Iris pigment epithelial cell (primary cell): ENCODE measurements at places on chromosomes 7 and 10.

- no peak for DNase-seq
Measured at GRCh38 chr7:12905671-12906070, 218.2 kb downstream of the ARL4A start.

GRCh38 chr7:3721422-3721821 lies 420.4 kb downstream of the SDK1 start:
- no peak for DNase-seq

- DNase-seq: peak; percentile 86
Measured at GRCh38 chr7:35697414-35698175, 2.7 kb upstream of the HERPUD2 start.

DNA sequence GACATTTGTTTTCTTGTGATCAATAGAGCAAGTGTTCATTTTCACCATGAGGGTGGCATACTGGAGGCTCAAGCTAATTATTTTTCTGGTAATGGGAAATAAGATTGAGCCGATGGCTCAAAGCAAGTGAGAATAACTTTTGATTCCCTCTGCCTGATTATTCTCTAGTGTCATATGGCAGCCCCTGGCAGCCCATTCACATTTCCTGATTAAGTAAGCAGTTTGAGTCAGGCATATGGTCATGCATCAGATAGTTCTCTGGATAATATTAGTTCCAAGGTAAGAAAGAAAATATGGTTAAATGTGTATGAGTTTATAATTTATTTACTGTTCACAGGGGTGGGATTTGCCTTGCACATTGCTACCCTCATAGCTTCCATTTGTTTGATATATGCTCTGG lies 109.2 kb downstream of the DYNC1I1 start:
- no peak for DNase-seq

- DNase-seq: no peak
Measured at GRCh38 chr10:3065622-3066021, 1.7 kb upstream of the PFKP start.

DNA sequence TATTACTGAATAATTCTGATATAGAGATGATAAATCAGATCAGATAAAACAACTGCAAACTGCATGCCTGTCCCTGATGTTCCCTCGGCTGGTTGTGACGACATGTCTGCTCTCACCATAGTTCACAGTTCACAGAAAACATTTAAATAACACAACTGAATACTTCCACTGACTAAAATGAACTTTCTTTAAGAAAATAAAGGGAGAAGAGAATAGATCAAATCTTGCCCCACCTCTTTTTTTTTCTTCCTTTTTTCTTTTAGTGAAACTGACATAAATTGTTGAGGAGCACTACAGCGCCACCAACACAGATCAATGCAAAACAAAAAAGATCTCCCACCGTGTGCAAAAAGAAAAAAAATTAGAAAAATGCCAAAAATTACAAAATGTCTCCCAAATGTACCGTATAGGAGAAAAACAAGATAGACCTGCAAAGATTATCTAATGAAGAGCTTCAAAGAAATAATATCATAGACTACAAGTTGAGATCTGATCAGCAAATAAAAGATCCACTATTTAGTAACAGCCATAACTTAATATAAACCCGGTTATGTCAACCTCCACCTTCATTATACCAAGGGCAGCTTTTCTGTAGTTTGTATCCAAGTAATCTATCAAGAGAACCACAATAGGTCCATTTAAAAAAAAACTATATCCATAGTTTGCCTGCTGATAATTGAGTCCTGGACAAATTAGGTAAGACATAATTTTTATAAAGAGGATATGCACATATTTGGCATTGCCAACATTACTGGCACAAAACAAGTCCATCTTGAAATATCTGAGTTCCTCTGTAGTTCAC lies 30.7 kb upstream of the EPC1 start:
- DNase-seq: peak; percentile 58

GRCh38 chr7:158373476-158374133 lies 214.0 kb downstream of the PTPRN2 start:
- no peak for DNase-seq

DNA sequence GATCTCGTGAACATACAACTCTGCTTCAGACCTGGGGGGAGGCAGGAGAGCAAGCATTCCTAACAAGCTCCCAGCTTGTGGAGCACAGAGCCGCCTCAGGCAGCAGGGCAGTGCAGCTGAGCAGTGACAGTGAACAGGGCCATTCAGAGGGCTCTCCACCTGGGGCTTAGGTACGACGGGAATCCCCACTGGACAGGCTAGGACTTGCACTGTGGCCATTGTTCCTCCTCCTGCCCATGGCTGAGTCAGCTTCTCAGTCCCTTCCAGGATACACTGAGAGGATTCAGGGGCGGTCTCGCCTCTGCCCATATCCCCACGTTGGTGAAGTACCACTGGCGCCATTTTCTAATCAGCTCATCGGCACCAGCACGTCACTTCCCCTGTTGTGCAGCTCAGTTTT lies 71.1 kb downstream of the FIGNL1 start:
- no peak for DNase-seq

DNA sequence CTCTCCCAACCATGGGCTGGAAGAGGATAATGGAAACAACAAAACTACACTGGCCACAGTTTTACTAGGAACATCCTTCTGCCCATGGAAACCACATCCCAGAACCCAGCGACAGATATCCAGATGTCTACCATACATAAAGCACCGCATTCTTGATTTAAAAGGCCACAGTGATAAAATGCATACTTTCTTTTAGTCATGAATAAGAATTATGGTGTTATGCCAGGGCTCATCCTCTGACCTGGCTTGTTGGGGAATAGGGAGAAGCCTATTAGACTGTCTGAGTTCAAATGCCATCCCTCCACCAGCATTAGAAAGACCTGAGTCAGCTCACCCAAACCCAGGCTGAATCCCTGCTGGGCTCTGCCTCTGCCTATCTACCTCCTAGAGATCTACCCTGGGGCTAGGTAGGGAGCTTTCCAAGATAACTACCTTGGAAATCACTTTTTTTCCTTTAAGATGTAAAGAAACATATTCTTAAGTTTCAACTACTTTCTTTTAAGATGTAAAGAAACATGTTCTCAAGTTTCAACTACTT lies 5.2 kb downstream of the ABCA13 start:
- DNase-seq: no peak

- peak; percentile 27 for DNase-seq
Measured at GRCh38 chr7:151286148-151286547, 37.7 kb upstream of the SMARCD3 start.

- DNase-seq: no peak
Measured at GRCh38 chr7:12401538-12402364, 1.9 kb downstream of the VWDE start.

DNA sequence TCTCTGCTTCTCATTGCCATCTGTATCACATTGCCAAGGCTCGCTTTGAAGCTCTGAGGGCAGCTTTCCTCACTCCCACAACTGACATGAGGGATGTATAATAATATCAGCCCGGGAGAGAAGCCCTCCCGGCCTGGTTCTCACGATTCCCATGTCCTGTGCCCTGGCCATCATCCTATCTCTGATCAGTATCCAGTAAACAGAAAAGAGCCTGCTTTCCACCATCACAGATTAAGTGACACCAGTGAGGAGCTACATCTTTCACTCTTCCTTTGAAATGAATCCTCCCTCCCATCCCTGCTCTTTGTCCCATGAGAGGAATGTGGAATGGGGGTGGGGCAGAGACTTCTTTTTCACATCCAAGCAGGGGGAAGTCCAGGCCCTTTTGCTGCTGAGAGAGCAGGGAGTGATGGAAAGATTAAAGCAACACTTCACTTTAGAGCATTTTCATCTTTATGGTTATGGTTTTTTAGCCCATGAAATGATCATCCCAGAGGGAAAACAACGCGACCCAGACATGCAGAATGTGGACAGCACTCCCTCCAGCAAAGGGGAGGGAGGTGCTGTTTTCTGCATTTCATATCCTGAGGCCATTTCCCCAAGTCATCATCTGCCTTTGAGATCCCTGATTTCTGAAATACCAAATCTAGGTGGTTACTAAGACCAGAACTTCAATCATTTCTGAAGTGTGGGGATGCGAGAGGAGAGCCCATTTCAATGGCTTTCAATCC lies 84.6 kb upstream of the LYZL1 start:
- DNase-seq: no peak

- no peak for DNase-seq
Measured at GRCh38 chr10:79246606-79247275, 100.5 kb upstream of the PPIF start.

GRCh38 chr7:104529567-104529966 lies 201.2 kb downstream of the LHFPL3 start:
- DNase-seq: no peak

GRCh38 chr10:117884093-117884492 lies 162.6 kb downstream of the RAB11FIP2 start:
- DNase-seq: no peak

DNA sequence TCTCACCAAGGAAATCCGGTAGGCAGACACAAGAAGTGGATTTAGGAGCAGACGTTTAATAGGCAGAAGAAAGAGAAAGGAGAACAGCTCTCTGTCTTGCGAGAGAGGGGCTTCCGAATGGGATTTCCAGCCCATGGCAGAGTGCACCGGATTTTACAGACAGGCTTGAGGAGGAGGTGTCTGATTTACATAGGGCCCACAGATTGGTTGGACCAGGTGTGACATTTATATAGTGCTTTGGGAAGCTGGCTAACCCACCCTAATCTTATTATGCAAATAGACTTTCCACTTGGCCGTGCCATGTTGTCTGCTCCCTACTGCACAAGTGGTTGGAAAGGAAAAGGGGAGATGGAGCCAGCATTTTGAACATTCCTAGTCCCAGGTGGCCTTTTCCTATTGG lies 57.8 kb downstream of the ANKMY2 start:
- no peak for DNase-seq

- DNase-seq: no peak
Measured at GRCh38 chr7:108457871-108458270, 1.6 kb upstream of the NRCAM start.

DNA sequence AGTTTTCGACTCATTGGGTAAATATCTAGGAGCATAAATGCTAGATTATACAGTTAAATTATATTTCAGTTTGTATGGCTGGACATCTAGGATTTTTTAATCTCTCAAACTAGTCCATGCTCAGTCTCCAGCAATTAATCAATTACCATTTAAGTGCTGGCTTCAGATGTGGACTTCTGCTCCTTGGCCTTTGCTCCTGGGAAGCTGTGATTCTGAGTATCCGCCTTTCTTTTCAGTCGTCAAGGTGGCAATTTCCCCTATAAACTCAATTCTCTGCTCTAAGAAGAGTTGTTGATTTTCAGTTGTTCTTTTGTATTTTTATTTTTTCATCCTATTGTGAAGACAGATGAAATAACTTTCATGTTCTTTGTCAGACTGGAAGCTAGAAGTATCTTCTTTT lies 23.7 kb downstream of the TFPI2 start:
- no peak for DNase-seq

DNA sequence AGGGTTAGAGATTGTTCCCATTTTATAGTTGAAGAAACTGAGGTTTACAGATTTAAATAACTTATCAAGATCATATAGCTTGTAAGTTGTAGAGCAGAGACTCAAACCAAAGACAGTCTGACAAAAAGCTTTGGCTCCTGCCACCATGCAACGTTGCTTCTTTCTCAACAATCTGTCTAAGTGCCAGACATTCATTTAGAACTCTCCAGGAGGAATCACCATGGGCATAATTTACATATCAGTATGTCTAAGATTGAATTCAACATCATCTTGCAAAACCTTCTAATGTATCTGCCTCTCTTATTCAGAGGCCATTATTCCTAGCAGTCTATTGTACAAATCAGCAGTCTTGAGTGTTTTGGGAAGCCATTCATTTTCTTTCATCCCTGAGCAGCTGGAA lies 163.5 kb upstream of the PLXDC2 start:
- no peak for DNase-seq

- no peak for DNase-seq
Measured at GRCh38 chr10:80518807-80519360, 18.8 kb upstream of the SH2D4B start.

DNA sequence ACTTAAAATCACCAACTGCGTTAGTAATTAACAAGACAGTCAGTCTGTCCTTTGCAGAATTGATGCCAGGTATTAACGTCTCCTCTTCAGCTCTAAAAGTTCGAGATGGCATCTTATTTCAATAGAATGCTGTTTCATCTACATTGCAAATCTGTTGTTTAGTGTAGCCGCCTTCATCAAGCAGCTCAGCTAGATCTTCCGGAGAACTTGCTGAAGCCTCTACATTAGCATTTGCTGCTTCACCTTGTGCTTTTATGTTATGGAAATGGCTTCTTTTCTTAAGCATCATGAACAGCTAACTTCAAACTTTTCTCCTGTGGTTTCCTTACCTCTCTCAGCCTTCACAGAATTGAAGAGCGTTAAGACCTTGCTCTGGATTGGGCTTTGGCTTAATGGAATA lies 95.5 kb upstream of the FAM20C start:
- no peak for DNase-seq

DNA sequence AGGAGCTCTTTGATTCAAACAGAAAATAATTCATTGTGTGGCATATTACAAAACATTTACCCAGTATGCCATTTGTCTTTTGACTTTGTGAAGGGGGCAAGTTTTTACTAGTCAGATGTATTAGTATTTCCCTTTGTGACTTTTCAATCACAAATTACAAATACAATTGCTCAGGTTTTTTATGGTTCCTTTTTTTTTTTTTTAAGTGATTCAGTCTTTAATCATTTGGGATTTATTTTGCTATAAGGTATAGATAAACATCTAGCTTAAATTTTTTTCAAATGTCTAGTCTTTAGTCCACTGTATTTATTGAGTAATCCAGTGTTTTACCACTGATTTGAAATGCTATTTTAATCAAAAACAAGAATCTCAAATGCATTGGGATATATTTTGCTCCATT lies 75.9 kb downstream of the AOAH start:
- DNase-seq: no peak

DNA sequence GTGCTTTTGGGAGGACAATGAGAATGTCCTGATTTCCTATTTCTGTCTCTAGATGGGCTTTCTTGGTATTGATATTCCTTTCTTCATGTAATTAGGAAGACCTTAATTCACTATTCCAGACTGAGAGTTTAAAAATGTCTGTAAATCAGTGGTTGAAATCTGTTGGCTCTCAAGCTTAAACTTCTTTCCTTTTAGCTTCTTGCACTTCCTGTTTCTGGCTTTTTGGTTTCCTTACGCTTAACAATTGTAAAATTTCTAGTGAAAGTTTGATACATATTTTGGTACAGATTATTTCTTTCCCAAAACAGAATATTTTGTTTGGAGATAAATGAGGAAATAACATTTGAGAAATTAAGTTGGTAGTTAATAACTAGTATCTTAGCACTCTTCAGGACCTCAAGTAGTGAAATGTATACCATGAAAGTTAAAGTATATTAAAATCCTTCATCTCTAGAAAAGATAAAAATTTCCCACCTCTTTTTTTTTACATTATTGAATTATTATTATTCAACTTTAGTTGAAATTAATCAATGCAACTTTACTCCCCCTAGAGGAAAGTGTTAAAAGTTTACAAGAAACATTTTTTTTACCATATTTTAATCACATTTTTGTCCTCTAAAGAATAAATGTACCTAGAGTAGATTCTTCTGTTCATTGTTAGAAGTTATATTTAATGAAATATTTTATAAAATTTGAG lies 137.2 kb downstream of the PHTF2 start:
- DNase-seq: no peak
